ENCODE measurements at places on chromosomes 6 and 20. TPM values are rescaled to one million over a fixed set of nuclear protein-coding genes. Genes with fewer than 3 reads are reported as not detected.

DNA sequence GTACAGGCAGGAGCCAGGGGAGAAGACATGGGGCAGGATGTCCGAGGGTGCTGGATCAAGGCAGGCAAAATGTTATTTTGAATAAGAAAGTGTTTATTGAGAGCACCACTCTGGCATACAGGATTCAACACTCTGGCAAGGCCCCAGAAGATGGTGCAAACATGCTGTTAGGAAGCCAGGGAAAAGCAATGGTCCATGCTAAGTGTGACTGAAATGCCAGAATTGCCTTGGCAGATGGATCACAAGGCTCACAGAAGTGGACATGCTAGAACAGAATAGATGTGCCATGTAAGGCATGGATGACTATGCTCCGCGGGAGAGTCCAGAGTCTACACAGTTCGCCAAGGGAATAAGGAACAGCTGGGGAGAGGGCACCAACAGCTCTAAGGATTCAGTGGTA lies 54.6 kb downstream of the QRSL1 start:
- H3K4me3 ChIP-seq, result no peak overlapping the region
- no peaks in the 10 kb centered on the region for H3K36me3 ChIP-seq
- H3K4me1 ChIP-seq, result peaks cover 7% of the 10 kb centered on the region
- H3K27ac ChIP-seq, result no peak overlapping the region
- DNase-seq, result no peak

- no peak for DNase-seq
- no peak overlapping the region for H3K27ac ChIP-seq
- H3K4me3 ChIP-seq, result no peak overlapping the region
- H3K36me3 ChIP-seq, result peaks cover 26% of the 10 kb centered on the region
- no peaks in the 10 kb centered on the region for H3K27me3 ChIP-seq
These were observed 16.1 kb downstream of the GHRH start for GRCh38 chr20:37245216-37246150.

GRCh38 chr6:72651967-72652956 lies 30.4 kb downstream of the KCNQ5 start:
- H3K36me3 ChIP-seq, result no peaks in the 10 kb centered on the region
- peaks cover 38% of the 10 kb centered on the region for H3K4me1 ChIP-seq
- no peak overlapping the region for H3K27ac ChIP-seq
- no peaks in the 10 kb centered on the region for H3K27me3 ChIP-seq
- no peak overlapping the region for H3K4me3 ChIP-seq
- no peak for DNase-seq

DNA sequence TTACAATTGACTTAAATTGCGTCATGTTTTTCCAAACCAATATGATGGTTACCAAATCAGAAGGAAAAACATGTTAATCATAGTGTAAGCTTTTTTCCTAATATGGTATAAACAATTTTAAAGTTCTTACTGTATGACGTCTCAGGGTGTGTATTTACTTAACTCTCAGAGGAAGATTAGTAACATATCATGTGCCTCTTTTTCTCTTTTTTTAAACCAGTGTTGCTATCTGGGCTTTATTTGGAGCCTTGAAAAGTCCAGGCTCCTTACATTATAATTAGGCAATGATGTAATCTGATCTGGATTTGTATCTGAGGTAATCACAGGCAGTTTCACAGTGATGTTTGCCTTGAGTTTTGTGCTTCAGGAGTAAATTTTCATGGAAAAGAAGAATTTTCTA lies 20.4 kb upstream of the RAB23 start:
- peak; percentile 95 for DNase-seq
- peaks cover 15% of the 10 kb centered on the region for H3K4me1 ChIP-seq
- H3K4me3 ChIP-seq, result no peak overlapping the region
- H3K27ac ChIP-seq, result peak overlapping the region; percentile 76
- no peaks in the 10 kb centered on the region for H3K36me3 ChIP-seq

The REM1 gene
- total RNA-seq, result not detected

The PREX1 gene
- total RNA-seq, result 0.63 TPM

The SEMG2 gene
- not detected for total RNA-seq

The HAO1 gene
- total RNA-seq, result not detected

Data from GM23248 (cell line).